ENCODE measurements at places on chromosomes 4 and X.

GRCh38 chrX:95995583-95995982, 689.1 kb upstream of the DIAPH2 start:
- peak; percentile 66 for DNase-seq

GRCh38 chrX:12239356-12240082, 101.2 kb downstream of the FRMPD4 start:
- no peak for DNase-seq

- DNase-seq = no peak
Measured at GRCh38 chr4:183989461-183989860, 84.4 kb downstream of the STOX2 start.

DNA sequence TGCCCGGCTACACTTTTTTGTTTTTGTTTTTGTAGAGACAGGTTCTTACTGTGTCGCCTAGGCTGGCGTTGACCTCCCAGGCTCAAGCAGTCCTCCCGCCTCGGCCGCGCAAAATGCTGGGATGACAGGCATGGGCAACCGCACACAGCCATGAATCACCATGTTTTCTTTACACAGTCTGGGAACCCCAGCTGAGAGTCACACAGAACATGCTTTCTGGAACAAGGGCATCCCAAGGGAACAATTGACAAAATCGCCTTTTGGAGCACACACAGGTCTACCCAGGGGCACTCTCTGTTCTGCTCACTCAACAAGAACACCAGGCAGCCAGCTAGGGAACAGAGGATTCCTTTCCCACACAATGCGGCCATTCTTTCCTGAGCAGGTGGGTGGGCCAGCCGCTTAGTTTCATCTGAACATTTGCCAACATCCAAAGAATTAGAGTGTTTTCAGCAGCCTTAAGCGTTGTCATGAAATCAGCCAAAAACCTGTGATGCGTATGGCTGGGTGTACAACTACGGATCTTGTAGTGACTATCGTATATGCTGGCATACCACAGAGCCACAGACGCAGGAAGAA, 15.7 kb downstream of the PRKX start:
- DNase-seq = peak; percentile 52

All from NCI-H1417 (cell line).